ENCODE measurements at places on chromosomes 1 and 21.

DNA sequence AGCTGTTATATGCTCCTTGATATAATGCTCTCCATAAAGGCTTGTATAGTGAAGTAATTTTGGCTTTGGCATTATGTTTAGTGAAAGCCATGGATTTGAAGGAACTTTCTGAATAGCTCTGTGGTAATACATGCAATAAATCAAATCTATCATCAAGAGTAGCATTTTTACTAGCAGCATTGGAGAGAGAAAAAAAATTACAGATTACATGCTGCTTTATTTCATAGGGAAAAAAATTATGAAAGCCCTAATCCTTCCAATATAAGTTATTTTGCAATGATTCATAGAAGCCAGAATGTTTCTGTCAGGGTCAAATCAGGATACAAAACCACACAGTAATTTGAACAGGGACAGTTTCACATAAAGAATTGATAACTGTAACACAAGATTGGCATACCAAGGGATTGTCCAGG, 250.0 kb downstream of the SPATA17 start:
- DNase-seq, result no peak

DNA sequence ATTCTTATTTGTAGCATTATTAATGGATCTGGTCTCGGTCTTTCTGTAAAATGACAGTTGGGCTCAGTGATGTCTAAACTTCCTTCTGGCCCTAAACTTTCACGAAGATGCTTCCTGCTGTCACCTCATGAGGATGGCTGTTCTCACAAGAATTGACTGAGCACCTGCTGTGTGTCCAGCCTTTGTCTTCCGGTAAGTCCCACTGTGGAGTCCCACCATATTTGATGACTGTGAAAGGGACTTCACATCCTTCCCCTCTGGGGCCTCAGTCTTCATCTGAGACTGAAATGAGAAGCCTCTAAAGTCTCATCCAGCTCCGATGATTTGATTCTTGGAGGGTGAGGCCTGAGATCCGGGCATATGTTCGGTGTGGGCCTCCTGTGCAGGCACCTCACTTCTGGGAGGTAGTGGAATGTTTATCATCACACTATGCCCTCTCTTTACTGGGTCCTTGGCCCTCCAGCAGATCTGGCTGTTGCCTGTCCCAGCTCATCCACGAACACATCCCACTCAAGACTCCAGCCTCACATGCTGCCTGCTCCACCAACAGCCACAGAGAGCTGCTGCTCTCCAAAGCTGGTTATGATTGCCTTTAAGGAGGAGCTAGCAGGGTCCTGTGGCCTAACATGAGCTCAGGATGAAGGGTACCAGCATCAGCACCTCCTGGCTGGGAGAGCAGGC, 95.8 kb downstream of the KCNN3 start:
- no peak for DNase-seq

GRCh38 chr1:115258302-115258866, 79.7 kb downstream of the NGF start:
- no peak for DNase-seq

DNA sequence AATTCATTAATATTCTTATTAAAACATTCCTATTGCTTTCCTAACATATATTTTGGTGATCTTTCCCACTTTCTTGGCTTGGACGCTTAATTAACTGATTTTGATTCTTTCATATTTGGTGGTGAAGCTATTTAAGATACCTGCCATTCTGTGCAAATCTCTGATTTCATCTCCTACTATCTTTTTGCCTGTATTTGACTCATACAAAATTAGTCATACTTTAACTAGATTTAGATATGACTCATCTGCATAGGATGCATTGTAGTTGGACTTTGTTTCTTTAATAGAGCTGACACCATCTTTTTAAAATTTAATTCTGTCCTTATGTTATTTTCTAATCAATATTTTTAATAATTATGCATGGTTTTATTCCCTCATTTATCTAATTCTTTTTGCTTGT, 93.8 kb upstream of the PLPPR4 start:
- DNase-seq, result no peak

DNA sequence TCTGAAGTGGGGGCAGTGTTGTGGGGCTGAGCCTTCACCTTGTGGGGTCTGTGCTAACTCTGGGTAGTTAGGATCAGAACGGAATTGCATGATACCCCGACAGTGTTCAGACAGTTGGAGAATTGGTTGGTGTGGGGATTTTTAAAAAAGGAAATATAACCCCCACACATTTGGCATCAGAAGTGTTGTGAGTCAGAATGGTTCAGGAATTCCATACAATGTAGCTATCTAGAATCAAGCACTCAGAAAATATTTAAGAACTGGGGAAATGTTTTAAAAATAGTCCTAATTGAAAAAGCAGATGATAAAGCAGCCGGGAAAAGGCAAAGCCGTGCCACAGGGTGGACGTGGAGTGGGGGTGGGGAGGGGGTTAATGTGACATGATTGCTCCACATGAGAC, 6.5 kb upstream of the S100A7 start:
- DNase-seq, result no peak

DNA sequence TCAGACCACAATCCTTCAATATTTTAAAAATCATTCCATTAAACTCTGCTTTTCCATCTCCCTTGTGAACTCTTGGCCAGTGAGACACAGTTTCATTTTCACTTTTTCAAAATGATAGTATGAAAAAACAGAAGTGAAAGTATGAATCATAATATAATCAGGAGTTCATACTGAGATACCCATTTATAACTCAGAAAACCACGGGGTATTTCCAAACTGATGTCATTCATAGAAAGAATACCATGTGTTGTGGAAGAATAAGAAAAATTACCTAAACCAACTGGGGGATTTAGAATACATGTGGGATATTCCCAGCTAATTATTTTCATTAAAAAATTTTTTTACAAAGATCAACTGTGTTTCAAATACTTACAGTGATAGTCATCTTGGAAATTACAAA, 149.9 kb downstream of the MRPL39 start:
- no peak for DNase-seq

GRCh38 chr1:20439282-20439681, 46.7 kb downstream of the CAMK2N1 start:
- DNase-seq, result no peak

DNA sequence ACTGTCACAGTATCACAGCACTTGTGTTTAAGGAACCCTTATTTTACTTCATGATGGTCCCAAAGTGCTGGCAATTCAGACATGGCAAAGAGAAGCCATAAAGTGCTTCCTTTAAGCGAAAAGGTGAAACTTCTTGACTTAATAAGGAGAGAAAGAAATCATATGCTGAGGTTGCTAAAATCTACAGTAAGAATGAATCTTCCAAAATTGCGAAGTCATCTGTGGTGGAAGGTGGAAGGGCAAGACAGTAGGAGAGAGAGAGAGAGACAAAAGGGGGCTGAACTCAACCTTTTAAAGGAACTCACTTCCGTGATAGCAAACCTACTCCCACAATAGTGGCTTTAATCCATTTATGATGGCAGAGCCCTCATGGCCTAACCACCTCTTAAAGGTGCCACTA, 19.3 kb upstream of the AADACL3 start:
- no peak for DNase-seq

GRCh38 chr1:50368179-50369007, 54.9 kb downstream of the DMRTA2 start:
- peak; percentile 13 for DNase-seq

GRCh38 chr21:20943561-20943997, 54.6 kb upstream of the NCAM2 start:
- DNase-seq, result no peak

DNA sequence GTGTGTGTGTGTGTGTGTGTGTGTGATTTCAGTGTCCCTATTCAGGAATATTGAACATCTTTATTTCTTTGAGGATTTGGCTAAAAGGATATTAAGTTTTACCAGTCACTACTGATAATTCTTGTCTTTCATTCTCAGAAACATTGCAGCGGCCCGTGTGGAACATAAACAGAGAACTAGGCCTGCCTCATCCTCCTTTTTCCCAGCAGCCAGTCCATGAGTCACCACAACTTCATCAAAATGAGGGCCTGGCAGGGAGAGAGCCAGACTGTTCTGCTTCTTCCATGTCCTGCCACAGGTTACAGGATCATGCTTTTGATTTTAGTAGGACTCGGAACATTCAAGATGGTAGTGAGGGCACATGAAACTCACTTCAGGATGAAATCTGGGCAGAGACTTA, 50.7 kb downstream of the LRIG2 start:
- no peak for DNase-seq

- DNase-seq, result no peak
These were observed 709.7 kb downstream of the ADGRL2 start for GRCh38 chr1:82510431-82510830.

GRCh38 chr1:40140211-40140973, 20.8 kb upstream of the RLF start:
- DNase-seq, result no peak

DNA sequence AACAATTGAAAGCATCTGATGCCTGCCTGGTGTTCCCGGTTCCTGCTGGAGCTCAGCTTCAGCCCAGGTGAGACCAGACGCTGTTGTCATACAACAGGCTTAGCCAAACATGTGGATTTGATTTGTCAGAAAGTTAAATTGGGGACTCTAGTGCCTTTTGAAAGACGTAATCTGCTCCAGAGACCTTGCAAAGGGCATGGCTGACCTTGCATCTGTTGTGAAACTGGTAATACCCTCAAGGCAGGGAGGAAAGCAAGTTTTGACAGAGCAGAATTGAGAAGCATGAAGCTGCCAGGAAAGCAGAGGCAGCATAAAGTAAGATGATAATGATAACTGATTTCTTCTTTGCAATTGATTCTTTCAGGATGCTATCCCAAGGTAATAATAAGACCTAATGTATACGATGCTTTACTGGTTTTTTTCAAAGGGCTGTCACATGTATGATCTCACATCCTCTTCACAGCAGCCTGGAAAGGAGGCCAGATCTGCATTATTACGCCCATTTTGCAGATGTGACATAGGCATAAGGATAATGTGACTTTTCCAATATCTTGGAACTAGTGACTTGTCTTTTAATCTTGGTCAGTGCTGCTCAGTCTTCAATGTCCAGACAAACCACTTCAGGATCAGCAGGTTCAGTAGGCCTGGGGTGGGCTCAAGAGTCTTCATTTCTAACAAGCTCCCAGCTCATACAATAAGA, 24.7 kb upstream of the CNN3 start:
- no peak for DNase-seq

Measured in activated CD4-positive, alpha-beta T cell treated with anti-CD3 and anti-CD28 coated beads for 24 hours (primary cell).